Upper lobe of left lung (tissue), 6 donors: ENCODE measurements at places on chromosomes 1 and 21. TPM values are rescaled to one million over a fixed set of nuclear protein-coding genes. Genes with fewer than 3 reads are reported as not detected.

The C4BPB gene
- total RNA-seq, result 1.1 TPM

GRCh38 chr21:35651196-35651595 is 409.1 kb downstream of the SETD4 start:
- H3K27me3 ChIP-seq, result no peaks in the 10 kb centered on the region
- no peak for DNase-seq
- H3K4me3 ChIP-seq, result no peak overlapping the region
- no peaks in the 10 kb centered on the region for H3K36me3 ChIP-seq
- no peaks in the 10 kb centered on the region for H3K4me1 ChIP-seq

DNA sequence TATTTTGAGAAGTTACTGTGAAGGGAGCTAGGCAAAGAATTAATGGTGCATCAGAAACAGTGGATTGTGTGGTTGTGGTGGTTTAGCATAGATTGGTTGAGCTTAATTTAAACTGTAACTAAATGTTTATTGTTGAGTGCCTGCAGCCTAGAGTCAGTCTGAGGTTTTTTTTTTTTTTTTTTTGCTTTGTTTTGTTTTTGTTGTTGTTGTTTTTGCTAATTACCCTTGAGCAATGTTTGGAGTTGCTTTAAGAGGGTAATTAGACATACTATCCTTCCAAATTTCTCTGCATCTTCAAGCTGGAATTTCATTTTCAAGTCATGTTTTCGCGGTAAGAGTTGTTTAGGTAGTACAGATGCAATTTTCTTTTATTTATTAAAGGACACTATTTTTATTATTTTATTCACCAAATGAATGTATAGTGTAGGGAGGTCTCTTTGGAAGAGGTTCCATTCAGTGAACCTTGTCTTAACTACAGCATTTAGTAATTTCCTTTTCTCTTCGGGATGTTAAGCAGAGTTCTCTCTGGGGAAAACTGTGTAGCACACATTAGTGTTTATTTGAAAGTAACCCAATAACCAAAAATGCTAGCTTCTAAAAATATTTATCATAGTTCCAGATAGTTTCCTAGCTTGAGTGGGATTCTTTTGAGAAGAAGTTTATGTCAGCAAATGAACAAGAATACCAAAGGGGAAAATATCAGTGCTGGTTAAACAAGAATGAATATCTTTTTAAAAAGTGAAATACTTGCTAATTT is 82.3 kb downstream of the CLIC4 start:
- H3K27me3 ChIP-seq, result no peaks in the 10 kb centered on the region
- no peak for DNase-seq

- no peaks in the 10 kb centered on the region for H3K27me3 ChIP-seq
- H3K36me3 ChIP-seq, result no peaks in the 10 kb centered on the region
- DNase-seq, result no peak
- no peak overlapping the region for H3K4me3 ChIP-seq
- H3K27ac ChIP-seq, result no peak overlapping the region
These were observed 97.4 kb downstream of the PATJ start for GRCh38 chr1:61839679-61840078.

The CLDN19 gene
- not detected for total RNA-seq

The GPR25 gene
- total RNA-seq, result 0.54 TPM

The ZNF281 gene
- 18.9 TPM for total RNA-seq

The KTI12 gene
- total RNA-seq, result 8.6 TPM

DNA sequence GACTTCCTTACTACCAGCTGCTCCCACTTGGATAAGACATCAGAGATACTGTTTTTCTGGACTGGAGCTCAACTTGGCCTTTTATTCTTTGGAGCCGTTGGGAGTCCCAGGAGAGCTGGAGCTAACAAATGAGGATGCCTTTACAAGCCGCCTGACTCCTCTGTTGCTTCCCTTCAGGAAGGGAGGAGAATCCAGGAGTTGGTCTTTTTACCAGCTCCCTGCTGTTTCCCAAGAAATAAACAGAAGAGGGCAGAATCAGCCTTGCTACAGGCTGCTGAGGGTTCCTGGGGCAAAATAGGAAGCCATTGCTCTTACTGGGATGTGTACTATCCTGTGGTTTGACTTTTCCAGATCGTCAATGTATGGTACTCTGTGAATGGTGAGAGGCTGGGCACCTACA is 1.5 kb downstream of the EIF3I start:
- peaks cover 13% of the 10 kb centered on the region for H3K36me3 ChIP-seq
- peak overlapping the region; percentile 93 for H3K4me3 ChIP-seq
- no peak for DNase-seq

DNA sequence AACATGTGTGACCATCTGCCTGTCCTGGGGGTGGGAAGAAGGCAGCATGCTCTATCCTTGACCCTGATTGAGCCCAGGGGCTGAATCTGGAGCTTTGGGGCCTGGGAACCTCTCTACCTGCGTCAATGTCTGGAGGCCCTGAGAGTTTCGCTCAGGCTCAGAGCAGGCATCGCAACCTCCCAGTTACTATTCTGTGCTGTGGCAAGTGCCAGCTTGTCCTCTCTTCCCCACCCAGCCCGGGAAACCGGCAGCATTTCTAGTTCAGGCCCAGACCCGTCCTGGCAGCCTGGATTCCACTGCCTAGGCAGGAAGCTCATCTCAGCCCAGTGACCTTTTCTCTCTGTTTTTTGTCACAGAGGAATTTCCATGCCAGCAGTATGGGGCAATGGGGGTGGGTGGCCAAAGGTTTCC is 10.0 kb upstream of the IRF6 start:
- no peak for DNase-seq
- no peak overlapping the region for H3K27ac ChIP-seq
- no peaks in the 10 kb centered on the region for H3K27me3 ChIP-seq
- no peaks in the 10 kb centered on the region for H3K36me3 ChIP-seq
- H3K4me3 ChIP-seq, result no peak overlapping the region

DNA sequence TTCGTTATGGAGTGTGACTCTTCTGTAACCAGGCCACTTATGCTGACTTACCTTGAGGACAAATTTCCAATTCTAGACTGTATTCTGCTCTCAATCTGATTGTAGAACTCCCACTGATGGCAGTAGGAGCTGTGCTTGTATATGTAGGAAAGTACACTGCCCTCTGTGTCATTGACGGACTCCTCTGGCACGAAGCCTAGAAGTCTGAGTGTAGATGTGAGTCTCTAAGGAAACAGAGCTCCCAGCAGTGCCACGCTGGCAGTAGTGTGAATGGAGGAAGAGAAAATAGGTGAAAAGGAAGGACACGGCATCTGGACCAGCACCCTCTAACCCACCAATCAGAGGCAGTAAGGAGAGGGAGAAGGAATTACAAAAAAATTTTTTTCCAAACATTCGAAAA is 130.4 kb upstream of the ADGRL2 start:
- peak; percentile 75 for DNase-seq
- H3K36me3 ChIP-seq, result no peaks in the 10 kb centered on the region
- no peak overlapping the region for H3K27ac ChIP-seq
- peaks cover 9% of the 10 kb centered on the region for H3K4me1 ChIP-seq

- no peak overlapping the region for H3K27ac ChIP-seq
- no peaks in the 10 kb centered on the region for H3K36me3 ChIP-seq
- H3K4me1 ChIP-seq, result no peaks in the 10 kb centered on the region
- no peak overlapping the region for H3K4me3 ChIP-seq
- no peaks in the 10 kb centered on the region for H3K27me3 ChIP-seq
These were observed 397.6 kb downstream of the LRRIQ3 start for GRCh38 chr1:73800376-73800775.

- H3K27me3 ChIP-seq, result no peaks in the 10 kb centered on the region
- H3K4me3 ChIP-seq, result no peak overlapping the region
- no peaks in the 10 kb centered on the region for H3K4me1 ChIP-seq
- no peak overlapping the region for H3K27ac ChIP-seq
- H3K36me3 ChIP-seq, result no peaks in the 10 kb centered on the region
These were observed 705.3 kb upstream of the CHRM3 start for GRCh38 chr1:238681021-238681420.

The FMO2 gene
- total RNA-seq, result 212 TPM

DNA sequence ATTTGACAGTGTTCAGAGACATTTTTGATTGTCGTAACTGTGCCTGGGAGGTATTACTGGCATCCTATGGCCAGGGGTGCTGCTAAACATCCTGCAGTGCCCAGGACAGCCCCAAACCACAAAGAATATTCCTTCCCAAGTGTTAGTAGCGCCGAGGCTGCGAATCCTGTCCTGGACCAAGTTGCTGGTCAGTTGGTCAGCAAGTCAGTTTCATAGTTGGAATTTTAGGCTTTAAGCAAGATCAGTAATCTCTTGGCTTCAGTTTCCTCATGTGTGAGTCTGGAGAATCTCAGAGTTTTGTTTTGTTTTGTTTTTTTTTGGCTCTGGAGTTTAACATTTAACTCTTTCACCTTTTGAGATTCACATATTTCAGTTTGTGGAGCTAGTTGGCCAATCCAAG is 65.0 kb downstream of the MTR start:
- no peaks in the 10 kb centered on the region for H3K27me3 ChIP-seq
- H3K4me1 ChIP-seq, result no peaks in the 10 kb centered on the region
- no peak overlapping the region for H3K4me3 ChIP-seq
- peaks cover 16% of the 10 kb centered on the region for H3K36me3 ChIP-seq

- no peak overlapping the region for H3K4me3 ChIP-seq
- H3K27ac ChIP-seq, result no peak overlapping the region
- no peaks in the 10 kb centered on the region for H3K4me1 ChIP-seq
- no peak for DNase-seq
These were observed 20.5 kb downstream of the COL6A1 start for GRCh38 chr21:46001821-46002681.

DNA sequence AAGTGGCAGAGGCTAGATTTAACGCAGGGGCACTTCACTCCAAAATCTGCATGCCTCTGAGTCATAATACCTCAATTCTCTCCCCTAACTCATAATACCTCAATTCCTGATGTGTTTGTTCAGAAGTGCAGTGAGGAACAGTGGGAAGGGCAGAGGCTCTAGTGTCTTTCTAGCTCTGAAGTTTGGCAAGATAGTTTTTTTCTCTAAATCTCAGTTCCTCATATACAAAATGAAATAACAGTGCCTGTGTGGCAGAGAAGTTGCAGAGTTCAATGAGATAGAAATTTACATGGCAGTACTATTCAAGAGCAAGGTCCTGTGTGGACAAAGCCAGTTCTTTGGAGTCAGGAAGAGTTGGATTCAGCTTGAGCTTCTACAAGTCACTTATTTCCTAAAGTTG is 9.8 kb downstream of the JUN start:
- H3K27ac ChIP-seq, result peak overlapping the region; percentile 28
- H3K27me3 ChIP-seq, result no peaks in the 10 kb centered on the region
- H3K4me1 ChIP-seq, result peaks cover 16% of the 10 kb centered on the region
- no peak for DNase-seq

- DNase-seq, result no peak
- H3K27me3 ChIP-seq, result no peaks in the 10 kb centered on the region
- H3K36me3 ChIP-seq, result no peaks in the 10 kb centered on the region
- peaks cover 6% of the 10 kb centered on the region for H3K4me1 ChIP-seq
These were observed 1.7 kb downstream of the CFAP74 start for GRCh38 chr1:2001773-2002411.

DNA sequence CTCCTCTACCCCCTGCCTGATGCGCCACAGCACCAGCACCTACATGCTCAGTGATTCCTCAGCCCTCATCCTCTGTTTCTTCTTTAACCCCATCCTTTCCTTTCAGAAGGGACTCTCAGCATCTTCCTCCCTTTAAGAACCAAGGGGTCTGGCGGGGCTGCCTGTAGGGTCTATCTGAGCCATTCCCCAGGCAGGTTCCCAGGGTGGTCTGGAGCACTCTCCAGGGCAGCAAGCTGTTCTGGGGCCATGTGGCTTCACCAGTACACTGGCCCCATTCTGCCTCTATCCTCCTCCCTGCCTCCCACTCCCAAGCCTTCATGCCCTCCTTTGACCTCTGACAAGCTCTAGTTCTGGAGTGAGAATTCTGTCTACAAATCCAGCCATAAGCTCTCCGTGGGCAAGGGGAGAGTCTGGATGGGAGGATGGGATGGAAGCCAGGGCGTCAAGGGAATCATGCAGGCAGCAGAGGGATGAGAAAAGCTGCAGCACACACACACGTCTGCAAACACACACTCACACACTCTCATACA is 10.4 kb downstream of the BATF3 start:
- no peaks in the 10 kb centered on the region for H3K4me1 ChIP-seq
- H3K36me3 ChIP-seq, result no peaks in the 10 kb centered on the region
- DNase-seq, result no peak
- H3K27me3 ChIP-seq, result no peaks in the 10 kb centered on the region
- H3K4me3 ChIP-seq, result no peak overlapping the region
